ENCODE measurements at places on chromosomes 13 and 19.

DNA sequence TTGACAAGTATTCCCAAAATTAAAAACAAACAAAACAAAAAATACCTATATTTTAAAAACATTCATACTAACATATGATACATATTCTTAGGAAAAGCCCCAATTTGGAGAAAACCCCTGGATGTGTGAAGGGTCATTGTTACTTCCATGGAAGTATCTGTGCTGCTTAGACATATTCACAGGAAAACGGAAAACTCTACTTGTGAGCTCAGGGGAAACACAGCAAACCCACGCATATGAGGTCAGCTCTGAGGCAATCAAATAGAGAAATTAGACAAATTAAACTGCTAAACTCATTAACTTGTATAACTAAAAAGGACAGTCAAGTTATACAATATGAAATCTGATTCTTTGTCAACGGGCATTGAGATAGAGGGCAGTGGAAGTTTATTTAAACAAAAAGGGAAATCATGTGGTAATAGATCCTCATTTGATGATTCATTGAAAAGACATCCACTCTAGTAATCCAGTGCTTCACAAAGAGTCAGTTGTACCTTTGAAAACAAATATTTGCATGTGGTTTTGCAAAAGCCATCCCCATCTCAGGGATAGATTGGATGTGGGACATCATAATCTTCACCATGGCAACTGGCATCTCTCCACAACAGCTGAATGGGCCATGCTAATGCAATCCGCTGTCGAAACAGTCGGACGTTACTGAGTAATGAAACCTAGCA, 423.4 kb downstream of the ITGBL1 start:
- no peak for DNase-seq

GRCh38 chr19:42149447-42150202, 17.4 kb upstream of the POU2F2 start:
- DNase-seq = no peak

GRCh38 chr13:39099231-39099630, 61.0 kb downstream of the NHLRC3 start:
- DNase-seq = no peak

DNA sequence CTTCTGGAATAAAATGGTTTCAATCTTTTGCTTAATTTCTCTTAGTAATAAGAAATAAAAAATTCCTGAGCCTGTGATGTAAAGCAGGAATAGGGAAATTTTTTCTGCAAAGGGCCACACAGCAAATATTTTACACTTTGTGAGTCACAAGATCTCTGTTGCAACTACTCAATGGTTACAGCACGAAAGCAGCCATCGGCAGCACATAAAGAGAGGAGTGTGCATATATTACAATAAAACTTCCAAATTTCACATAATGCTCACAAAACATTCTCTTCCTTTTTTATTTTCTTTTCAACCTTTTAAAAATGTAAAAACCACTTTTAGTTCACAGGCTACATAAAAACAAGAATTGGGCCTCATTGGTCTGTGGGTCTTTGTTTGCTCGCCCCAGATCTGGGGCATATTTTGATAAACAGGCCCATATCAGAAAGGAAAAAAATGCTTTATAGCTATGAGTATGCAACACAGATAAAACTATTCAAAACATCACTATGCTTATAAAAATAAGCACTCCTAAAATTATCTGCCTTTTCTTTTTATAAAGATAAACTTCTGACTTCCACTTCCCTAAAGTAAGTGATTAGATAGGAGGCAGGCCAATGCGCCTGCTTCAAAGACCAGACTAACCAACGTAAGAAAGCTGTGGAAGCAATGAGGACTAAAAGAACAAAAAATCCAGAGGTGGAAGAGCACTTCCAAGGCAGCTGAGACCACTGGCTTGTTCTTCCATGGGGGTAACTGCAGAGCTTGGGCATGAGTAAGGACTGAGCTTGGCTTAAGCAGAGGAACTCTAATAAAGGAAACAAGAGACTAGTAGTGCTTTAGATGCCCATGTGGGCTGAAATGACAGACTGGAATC, 26.5 kb downstream of the MYCBP2 start:
- DNase-seq = no peak

DNA sequence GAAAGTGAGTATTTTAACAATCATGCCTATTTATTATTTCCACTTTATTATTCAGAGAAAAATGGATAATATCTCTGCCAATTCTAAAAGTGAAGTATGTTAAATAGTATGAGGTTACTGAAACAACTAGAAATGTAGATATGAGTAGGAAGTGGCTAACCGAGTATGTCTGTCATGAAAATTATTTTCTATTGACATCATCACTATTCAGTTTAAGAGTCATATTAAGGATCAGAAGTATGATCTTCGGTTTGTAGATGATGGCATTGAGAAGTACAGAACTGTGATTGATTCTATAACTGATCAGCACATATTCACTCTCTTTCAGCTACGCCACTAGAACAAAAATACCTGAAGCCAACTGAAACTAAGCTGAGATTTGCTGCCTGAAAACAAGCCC, 146.4 kb upstream of the SLITRK5 start:
- no peak for DNase-seq

DNA sequence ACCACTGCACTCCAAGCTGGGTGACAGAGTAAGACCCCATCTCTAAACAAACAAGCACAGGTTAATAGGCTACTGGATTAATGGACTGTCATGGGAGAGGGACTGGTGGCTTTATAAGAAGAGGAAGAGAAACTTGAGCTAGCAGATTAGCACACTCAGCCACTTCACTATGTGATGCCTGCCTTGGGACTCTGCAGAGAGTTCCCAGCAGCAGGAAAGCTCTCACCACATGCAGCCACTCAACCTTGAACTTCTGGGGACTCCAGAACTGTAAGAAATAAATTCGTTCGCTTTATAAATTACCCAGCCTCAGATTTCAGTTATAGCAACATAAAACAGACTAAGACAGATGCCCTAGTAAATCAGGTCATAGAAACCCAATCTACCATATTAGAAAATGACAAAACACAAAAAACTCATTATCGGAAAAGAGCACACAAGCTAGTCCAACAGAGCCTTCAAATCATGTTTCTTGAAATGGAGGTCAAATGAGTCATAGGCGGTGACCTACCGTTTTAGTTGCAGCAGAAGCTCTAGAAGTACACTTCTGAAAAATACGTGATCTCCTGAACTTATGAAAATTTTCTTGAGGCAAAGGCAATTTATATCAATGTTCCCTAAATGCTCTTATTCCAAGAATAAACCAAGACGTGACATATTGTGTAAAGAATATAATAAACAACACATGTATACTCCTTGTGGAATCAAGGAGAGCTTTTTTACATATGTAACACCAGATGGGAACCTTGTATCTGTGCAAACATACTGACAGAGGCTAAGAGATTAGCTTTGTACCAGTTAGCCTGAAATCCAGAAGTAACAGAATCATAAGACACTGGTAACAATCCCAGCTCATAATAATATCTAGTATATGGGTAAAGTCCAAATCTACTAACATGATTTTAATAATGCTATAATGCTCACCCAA, 340.9 kb upstream of the SGCG start:
- DNase-seq = no peak

All from cerebellar nuclear complex (tissue), 1 donor.